ENCODE measurements at places on chromosomes 2 and 18.

DNA sequence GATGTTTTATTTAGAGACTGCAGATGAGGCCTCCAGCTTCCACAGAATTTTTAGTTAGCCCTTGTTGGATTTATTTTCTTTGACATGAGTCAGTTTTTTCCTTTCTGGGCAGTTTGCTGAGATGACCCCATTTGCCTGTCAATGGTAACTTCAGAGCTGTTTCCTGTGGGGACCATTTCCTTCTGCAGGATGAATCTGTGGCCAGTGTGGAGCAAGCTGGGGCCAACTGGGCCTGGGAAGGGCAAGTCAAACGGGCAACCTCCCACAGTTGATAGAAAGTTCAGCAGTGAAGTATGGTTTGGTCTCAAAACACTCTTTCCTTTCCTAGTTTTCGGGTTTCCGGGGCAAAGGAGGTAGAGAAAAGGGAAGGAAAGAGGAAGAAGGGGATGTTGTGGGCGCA lies 291.4 kb upstream of the NRP2 start:
- DNase-seq, result no peak

DNA sequence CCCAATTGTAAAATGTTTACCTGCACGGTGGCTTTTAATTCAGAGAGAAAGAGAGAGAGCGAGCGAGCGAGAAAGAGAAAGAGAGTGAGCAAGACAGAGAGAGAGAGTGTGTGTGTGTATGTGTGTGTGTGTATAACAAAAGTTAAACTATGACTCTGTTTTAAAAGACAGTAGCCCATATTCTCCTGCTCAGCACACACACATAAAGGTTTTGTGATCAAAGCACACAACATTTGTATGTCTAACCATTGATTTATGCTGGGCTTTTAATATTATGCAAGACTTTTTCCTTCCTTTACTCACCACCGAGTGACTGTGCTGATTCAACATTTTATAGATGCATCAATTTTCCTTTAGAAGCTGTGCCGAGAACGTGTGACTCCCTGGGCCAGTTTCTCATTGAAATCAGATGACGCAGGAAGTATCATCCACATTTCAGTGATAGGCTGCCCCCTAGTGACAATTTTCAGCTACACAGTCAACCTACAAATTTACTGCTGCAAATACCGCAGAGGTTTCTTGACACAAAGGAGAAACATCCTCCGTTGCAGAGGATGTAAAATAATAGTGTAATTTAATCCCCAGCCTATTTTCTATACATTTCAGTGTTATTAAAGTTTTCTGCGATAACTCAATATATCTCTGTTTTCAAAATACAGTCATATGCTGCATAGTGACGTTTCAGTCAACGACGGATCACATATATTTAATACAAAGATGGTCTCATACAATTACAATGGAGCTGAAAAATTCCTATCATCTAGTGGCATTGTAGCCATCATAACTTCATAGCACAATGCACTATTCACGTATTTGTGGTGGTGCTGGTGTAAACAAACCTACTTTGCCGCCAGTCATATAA lies 165.9 kb upstream of the TANK start:
- DNase-seq, result peak; percentile 22

GRCh38 chr2:168378960-168379669 lies 77.0 kb upstream of the CERS6 start:
- no peak for DNase-seq

DNA sequence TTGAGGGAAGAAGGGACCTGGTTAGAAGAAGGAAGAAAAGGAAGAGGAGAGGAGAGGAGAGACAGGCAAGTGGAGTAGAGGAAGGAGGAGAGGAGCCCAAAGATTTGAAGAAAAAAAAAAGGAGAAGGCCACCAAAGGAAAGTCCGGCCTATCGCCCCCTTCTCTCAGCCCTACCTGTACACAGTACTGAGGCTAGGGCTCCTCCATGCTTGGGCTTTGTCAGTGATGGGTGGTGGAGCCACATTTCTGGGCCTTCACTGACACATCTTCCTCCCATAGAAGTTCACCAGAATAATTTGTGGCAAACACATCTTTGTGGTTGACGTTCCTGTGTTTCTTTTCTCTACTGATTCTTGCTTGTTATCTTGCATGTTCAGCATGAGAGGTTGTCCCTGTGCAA lies 125.4 kb downstream of the DTNA start:
- no peak for DNase-seq

DNA sequence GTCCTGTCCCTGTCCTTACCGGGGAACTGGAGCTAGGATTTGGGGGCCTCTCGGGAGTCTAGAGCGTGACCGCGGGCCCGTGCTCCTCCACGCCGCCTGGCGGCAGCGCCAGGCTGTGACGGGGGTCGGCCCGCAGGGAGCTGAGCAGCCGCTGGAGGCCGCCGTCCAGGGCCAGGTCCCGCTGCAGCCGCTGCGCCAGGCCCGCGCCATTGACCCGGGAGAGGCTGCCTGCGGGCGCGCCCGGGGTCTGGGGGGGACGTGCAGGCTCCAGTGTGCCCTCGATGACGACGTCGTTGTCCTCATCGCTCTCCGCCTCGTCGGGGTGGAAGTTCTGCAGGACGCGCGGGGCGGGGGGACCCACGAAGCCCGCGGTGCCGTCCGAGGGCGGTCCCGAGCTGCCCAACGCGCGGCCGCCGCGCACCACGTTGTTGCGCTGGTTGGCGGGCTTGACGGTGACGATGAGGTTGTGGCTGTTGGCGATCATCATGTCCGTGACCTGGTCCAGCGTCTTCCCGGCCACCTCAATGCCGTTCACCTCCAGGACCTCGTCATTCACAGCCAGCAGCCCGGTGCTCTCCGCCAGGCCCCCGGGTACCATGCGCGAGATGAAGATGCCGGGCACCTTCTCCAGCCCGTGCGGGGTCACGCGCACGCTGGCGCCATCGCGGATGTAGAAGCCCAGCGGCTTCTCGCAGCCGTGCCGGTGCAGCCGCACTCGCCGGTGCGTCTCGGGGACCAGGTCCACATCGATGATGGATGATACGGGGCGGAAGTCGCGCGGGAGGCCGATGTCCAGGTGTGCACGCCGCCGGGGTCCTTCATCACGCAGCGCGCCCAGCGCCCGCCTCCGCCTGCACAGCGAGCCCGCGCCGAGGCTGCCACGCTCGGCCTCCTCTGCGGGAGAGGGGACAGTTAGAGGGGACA lies 50.9 kb downstream of the ADNP2 start:
- peak; percentile 56 for DNase-seq

DNA sequence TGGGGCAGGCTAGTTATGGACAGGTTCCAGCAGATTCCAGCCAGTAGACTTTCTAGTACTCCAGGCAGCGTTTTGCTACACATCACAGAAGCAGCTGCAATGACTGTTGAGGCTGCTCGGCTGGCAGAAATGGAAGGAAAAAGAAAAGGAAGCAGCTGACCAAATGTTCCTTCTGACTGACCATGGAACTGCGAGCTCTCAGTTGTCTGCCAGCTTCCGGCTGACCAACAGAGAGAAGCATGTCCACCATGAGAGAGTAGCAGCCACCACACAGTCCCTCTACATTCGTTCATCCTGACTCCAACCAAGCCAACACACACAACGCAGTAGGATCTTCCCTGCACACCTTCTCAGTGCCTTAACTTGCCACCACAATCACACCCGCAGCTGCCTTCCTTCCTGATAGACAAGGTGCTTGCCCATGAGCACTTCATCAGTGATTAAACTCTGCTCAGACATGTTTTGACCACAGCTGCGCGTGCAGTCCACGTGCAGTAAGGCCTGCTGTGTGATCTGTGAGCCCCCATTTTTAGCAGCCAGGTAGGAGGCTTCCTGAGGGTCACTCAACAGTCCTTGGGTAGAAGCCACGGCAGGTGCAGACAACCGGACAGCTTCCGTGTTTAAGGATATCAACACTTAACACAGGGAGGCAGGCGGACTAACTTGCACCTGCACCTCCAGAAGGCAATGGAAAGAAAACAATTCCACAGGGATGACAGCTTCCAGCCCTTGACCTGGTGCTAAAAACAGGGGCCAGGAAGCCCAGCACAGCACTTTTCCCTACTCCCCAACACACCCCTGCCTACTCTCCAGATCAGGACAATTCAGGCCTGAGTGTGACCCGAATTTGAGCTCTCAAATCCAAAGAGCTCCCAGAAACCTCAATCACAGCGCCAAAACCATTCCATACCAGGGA lies 996 bp downstream of the TGFBRAP1 start:
- DNase-seq, result peak; percentile 25

DNA sequence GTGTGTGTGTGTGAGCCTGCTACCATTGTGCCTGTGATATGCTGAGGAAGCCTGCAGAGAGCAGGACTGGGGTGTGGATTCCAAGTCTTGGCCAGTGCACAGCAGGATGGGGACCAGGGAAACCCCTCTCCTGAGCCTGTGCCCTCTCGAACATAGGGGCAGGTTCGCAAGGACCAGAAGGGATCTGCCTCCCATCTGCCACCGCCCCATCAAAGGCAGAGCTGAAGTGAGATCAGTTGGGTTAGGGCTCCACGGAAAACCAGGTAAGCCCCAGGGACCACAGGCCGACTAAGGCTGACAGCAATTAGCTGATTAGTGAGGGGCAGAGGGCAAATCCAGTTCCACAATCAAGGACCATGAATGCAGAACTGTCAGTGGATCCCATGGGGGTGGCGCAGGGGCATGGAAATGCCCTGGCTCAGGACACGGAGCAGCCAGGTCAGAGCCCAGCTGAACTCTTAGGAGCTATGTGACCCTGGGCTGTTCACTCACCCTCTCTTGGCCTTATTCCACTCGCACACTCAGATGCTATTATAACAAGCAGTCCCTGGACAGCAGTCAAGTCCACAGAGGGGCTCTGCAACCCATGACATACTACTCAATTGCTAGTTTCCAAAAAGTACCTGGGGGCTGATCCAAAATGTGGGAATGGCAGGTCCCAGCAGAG lies 84.2 kb upstream of the ID2 start:
- no peak for DNase-seq

- no peak for DNase-seq
Observed at GRCh38 chr18:63908858-63909257, 1.1 kb downstream of the SERPINB10 start.

GRCh38 chr2:172722481-172722880 lies 13.2 kb upstream of the RAPGEF4 start:
- DNase-seq, result no peak

- DNase-seq, result no peak
Observed at GRCh38 chr2:43429369-43429768, 166.5 kb downstream of the THADA start.

DNA sequence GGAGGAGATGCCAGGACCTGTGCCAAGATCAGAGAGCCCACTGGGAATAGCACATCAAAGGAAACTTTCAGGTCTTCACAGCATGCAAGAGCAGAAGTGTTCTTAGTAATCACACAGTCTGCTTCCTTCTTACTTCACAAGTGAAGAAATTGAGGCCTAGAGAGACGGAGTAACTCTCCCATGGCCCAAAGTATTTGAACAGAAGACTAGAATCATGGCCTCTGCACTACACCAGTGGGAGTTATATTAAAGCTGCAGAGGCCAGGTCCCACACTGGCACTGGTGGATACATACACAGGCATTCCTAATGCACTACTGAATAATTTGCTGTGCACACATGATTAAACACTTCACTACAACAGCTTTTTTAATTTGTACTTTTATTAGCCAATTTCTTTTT lies 107.6 kb upstream of the RMP24 start:
- DNase-seq, result no peak

GRCh38 chr2:234459401-234460009 lies 37.4 kb downstream of the ARL4C start:
- peak; percentile 36 for DNase-seq

DNA sequence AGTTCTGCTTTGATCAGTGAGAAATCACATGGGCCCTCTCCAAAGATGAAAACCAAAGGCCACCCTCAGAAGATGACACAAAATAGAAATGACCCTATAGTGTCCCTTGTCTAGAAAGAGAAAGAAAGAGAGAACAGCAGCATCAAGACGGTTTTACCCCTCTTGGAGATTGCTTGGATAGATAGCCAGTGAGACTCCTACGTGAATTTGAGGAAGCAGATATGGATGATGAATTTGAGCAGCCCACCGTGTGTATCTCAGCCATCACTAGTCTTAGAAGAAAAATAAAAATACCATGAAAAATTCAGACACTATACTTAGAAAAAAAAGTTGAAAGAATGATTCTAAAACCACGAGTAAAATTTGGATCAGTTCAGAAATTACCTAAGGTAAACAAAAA lies 329.1 kb upstream of the CNTNAP5 start:
- no peak for DNase-seq

- no peak for DNase-seq
Observed at GRCh38 chr2:196743165-196743564, 56.3 kb downstream of the GTF3C3 start.

GRCh38 chr18:52437161-52437560 lies 97.2 kb downstream of the DCC start:
- no peak for DNase-seq

DNA sequence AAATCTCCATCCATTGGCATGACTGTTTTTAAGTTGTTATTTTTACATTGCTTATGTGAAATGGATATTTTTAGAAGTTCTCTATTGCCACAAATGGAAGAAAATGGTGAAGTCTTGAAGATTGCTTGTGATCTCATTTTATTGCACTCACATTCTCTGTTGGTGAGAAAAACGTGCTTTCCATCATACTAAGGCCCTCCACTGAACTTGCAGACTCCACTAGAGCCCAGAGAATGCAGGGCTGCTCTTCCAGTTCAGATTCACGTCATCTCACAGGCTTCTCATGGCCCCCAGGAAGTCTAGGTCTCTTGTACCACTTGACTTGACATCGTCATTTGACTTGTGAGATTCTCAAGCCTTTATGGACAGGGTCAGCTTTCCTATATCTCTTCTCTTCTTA lies 254.8 kb upstream of the COPS8 start:
- no peak for DNase-seq

- no peak for DNase-seq
Observed at GRCh38 chr2:79887747-79888374, 375.0 kb downstream of the CTNNA2 start.

All from activated T-cell treated with anti-CD3 and anti-CD28 coated beads, Interleukin-2, amount 50 U/mL, for 1 hour (primary cell).